ENCODE measurements at places on chromosomes 5 and 9.

GRCh38 chr9:34580358-34580757, 9.2 kb downstream of the CNTFR start:
- DNase-seq: no peak

DNA sequence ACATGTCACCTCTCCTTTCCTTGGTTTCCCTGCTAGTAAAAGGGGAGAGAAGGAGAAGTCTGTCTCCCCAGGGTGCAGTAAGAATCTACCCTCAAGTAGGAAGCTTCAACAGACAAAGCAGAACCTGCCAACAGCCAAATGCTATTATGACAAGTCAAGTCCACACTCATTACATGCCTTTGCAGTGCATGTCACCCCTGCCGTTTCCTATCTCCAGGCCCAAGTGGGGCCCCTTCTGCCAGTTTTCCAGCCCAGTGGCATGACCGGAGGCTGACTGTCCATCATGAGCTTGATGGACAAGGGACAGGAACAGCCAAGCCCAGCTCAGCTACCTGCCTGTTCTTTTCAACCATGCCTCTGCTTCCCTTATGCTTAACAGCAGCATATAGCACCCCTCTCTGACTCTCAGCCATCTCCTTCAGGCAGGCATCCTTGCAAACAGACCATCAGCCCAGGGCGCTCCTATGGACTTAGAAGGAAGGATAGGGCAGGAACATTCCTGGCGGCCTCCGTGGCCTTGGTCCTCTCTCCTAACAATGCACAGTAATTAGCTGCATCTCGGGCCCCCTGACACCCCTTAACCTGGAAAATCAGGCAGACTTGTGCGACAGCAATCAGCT, 107.2 kb upstream of the RAD23B start:
- DNase-seq: no peak

DNA sequence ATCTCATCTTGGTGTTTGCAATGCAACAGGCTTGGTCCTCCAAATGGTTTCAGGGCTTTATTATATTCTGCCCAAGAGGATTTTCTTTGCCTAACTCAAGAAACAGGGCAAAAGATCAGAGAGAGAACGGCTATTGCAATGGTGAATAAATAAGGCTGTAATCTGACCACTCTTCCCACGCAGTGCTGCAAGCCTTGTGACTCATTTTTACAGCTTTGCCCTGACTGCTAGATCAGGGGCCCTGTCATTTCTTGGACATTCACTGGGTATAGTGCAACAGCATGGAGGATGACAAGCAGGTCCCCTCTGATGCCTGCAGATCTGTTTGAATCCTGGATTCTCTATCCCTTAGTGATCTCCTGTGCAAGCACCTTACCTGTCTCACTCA, 459.1 kb downstream of the EBF1 start:
- DNase-seq: no peak

GRCh38 chr5:68478301-68479095, 262.9 kb downstream of the PIK3R1 start:
- no peak for DNase-seq

DNA sequence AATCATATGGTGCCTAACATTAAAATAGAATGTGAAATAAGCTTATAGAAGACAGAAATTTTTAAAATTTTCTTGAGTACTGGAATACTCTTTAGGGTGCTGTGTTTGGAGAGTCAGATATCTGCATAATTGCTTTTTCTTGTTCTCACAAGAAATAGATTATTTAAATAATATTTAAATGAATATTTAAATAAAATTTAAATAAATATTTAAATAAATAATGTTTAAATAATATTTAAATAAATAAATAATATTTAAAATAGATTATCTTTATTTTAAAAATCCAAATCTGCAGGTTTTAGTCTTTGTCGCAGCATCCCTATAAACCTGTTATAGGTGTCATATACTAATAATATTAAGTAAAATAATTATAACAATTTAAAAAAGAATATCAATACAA, 1589.4 kb downstream of the MAT2B start:
- no peak for DNase-seq

GRCh38 chr5:130526708-130527107, 622.4 kb downstream of the CHSY3 start:
- no peak for DNase-seq

- DNase-seq: no peak
Measured at GRCh38 chr9:90659650-90660364, 17.2 kb upstream of the DIRAS2 start.

DNA sequence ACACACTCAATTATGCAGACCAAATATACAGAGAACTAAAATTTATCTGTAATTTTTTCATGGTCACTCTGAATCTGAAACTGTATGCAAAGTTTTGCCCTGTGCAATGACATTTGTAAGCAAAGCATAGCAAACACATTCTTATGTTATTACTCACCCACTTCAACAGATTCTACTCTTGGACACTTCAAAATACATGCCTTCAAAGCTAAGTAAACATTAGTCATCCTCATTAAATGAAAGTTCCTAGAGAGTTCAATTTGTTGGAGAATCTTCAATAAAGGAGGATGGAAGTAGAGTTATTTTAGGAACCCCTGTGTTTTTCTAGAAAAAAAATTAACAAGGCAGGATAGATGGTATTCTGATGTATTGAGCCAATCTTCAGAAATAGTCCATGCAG, 639.7 kb upstream of the C9orf72 start:
- no peak for DNase-seq

- no peak for DNase-seq
Measured at GRCh38 chr5:92941806-92942205, 639.2 kb downstream of the NR2F1-AS1 start.

GRCh38 chr9:84978661-84979060, 309.1 kb downstream of the NTRK2 start:
- no peak for DNase-seq

GRCh38 chr5:39712316-39713249, 287.8 kb upstream of the DAB2 start:
- DNase-seq: no peak

DNA sequence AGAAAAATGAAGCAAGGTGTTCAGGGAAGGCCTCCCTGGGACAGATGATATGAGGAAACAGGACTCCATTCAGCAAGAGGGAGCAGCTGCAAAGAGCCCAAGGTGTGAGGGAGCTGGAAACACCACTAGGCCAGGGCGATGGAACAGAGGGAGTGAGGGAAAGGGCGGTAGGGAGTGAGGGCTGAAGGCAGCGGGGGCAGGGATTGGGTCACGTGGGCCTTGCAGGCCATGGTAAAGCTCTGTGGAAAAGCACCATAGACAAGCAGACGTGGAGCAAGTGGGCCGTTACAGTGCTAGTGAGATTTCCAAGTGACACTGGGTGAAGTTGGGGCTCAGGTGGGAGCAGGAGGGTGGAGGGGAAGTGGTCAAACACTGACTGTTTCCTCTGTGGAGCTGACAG, 10.8 kb upstream of the PRRC1 start:
- peak; percentile 31 for DNase-seq

DNA sequence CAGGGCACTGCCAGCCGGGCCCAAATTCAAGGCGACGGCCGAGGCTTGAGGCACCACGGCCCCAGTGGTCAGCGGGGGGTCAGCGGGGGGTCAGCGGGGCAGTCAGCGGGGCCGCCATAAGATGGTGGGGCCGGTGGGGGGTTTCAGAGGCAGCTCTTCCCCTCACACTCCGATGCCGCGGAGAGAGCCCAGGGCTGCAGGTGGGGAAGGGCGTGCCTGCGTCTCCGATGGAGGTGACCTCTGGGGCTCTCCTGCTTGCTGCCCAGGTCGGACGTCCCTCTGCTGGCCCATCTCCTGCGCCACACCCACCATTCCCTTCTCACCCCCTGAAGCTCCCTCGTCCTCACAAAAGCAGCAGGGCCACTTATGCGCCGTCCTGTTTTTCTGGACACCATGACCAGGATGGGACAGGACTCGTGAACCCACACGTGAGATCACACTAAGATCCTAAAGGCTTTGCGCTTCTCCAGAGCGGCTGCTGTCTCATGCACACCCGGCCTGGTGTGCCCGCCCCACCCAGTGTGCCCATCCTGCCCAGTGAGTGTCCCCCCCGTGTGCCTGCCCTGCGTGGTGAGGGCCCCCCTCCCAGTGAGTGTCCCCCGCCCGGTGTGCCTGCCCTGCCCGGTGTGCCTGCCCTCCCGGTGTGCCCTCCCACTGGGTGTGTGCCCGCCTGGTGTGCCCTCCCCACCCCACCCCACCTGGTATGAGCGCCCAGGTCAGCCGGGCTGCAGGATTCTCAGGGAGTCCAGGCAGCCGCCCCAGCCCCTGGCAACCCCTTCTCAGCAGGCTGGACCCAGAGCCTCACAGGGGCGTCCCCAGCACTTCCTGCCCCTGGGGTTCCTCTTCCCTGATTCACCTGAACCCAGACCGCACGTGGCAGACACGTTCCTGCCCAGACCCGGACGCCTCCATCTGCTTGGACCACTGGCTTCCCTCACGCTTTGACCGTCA, 48.7 kb upstream of the NKD2 start:
- DNase-seq: peak; percentile 18

DNA sequence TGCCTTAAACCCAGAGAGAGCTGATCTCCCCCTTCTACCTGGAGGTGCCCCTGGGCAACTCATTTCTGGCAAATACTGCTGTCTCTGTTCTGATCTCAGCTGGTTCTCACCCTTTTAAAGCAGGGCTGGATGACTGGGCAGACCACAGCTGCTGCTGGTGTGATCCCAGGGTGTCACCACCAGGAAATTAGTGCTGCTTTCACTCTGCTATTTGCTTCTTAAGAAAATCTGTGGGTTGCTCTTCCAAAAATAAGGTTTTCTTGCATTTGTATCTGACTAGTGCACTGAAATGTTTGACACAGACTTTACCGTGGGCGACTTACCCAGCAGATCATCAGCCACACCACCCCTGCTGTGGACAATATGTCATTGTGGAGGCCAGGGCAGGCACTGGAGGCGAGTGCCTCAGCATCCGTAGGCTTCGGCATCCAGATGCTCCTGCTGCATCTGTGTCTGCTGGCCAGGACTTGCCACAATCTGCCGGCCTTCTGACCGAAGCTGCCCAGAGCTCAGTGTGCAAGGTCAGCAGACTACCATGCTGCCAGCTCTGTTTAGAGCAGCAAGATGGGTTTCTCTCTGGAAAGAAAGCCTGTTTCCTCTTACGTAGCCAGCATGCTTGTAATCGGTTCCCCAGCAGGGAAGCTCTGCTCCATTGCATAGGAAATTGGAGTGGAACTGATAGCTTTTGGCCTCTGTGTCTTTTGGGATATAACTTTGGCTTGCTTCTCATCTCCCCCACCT, 13.6 kb downstream of the ARHGAP26 start:
- no peak for DNase-seq

DNA sequence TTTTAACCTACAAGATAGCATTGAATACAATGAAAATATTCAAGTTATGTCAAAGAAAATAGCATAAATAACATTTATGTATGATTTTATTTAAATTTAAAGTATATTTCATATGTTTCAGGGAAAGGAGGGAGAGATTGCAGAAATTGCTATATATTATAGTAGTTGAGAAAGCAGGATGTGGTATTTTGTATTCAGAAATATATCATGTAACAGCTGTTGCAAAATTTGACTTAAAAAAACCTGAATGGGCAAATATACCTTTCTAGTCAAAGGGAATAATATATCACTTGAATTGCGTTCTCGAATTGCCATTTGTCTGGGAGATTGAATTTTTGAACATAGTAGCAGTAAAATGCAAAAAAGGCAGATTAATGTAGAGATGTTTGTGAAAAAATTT, 80.6 kb downstream of the PAM start:
- DNase-seq: no peak

All from H9 (cell line).